ENCODE measurements at places on chromosomes 6 and 20. TPM values are rescaled to one million over a fixed set of nuclear protein-coding genes. Genes with fewer than 3 reads are reported as not detected.
A peak's percentile ranks its signal among the peaks of the same experiment; 100 is the strongest.

DNA sequence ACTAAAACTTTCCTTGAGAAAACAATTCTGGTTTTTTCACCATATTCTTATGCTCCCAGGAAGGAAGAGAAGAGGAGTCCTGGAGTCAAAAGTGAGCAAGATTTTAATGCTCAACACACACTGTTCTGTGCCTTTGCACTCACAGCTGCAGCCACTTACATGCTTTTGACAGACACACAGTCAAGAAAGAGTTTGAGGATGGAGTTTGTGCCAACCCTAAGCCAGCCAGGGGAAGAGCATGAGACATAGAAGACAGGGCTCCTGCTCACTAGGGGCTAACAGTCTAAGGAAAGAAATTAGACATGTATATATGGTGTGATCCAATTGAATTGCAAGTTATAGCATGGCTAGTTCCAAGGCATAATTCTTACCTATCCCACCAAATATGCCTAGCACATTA is 37.1 kb upstream of the IL17A start:
- DNase-seq: no peak

DNA sequence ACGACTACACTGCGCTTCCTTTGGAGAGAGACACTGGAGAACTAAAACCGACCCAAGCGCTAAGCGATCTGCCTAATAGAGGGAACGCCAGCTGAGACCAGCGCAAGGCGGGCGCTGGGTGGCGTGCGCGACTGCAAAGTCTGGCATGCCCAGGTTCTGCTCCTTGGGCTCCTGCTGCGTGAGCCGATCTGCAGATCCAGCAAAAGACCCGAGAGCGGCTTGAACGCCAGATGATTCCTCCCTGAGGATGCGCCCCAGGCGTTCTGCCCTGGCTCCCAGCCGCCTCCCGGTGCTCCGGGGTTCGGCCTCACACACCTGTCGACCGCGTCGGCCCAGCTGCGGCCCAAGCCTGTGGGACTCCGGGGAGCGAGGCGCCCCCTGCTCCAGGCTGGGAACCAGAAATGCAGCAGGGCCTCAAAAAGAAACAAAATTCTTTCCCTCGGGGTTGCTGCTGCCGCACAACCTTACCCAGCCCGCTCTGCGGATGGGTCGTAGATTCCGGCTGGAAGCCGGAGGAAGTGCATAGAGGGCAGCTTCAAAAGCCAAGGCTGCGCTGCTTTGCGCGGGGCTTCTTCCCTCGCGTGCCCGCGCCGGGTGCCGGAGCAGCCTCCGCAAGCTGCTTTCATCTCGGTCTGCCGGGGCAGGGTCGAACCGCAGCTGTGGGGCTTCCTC is 17.9 kb upstream of the PRDM13 start:
- peak; percentile 65 for DNase-seq

BPI gene
- not detected for total RNA-seq

TCP1 gene
- total RNA-seq: 231 TPM

DNA sequence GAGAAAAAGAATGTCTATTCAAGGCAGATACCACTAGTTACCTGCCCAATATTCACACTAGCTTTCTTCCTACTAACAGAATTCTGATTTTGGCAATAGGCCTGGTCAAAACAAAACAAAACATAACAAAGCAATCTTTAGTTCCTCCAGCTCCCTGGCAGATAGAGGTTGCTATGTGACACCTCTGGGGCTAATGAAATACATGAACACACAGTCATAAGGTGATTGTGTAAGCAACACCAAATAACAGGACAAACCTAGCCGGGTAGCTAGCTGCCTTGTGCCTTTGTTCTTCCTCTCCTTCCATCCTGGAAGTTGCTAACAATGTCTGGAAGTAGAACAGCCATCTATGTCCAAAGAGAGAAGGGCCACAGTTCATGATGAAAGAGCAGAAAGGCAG is 6.0 kb upstream of the HMGN3 start:
- no peak for DNase-seq

DNA sequence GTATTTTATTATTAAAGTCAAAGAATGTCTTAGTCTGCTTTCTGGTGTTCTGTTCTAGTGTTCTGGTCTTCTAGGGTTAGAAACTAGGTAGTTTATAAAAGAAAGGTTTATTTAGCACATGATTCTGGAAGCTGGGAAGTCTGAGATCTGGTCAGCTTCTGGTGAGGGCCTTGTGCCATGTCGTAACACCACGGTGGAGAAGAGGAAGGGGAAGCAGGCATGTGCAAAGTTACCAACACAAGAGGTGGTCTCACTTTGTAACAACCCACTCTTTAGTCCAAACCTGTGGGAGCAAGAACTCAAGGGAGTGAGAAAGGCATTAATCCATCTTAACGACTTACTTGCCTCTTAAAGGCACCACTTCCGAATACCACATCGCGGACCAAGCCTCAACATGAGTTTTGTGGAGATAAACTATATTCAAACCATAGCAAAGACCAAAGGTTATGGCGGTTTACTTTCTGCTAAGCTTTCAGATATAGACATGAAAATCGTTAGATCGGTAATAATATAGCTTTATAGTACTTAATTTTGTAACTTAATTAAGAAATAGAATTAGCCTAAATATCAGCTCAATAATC is 99.4 kb downstream of the NCOA3 start:
- no peak for DNase-seq

SRMS gene
- not detected for total RNA-seq

GRCh38 chr6:30793521-30794194 is 49.3 kb upstream of the IER3 start:
- peak; percentile 70 for DNase-seq

DEFB118 gene
- total RNA-seq: not detected

DNA sequence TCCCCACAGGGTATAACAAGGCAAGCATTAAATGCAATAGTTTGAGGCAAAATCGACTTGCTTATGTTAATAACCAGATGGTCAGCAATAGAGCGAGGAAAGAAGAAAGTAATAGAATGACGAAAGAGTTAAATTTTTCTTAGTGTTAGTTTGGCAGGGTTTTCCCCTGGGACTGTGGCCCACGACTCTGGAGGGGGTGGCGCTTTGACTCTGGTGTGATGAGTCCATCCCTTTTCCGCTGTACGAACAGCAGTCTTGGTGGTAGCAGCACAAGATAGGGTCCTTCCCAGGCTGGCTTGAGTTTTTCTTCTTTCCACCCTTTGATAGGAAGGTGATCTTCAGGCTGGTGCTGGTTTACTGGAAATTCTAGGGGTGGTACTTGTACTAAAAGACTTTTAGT is 69.2 kb upstream of the GMDS start:
- peak; percentile 12 for DNase-seq

DNA sequence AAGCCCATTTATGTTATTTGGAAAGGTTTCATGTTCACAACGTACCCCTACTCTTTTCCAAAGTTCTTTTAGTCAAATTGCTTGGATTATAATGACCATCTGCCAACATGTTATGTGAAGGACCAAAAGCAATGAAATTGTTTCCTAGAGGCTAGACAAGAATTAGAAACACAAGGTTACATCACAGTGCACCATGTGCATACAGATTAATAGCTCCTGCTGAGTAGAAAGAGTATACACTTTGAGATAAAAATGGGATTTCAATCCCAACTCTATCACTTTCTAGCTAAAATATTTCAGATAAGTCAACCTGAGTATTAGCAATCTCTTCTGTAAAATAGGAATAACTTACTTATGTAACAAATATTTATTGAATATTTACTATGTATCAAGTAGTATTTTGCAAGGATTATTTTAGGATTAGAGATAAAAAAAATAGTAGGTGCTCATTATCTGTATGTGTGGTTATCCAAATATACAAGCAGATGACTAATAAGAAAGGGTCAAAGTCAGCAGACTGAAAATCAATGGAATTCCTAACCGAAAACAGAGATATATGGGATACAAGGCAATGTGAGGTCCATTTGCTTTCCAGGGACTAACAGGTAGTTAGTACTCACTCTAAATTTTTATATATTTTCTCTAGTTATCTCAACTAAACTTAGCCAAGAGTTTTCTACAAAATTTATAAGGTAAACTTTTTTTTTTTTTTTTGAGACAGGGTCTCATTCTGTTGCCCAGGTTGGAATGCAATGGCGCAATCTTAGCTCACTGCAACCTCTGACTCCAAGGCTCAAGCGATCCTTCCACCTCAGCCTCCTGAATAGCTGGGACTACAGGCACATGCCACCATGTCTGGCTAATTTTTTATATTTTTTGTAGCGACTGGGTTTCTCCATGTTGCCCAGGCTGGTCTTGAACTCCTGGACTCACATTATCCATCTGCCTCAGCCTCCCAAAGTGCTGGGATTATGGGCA is 127.7 kb downstream of the PDSS2 start:
- DNase-seq: peak; percentile 36

- peak; percentile 59 for DNase-seq
These were observed 9.0 kb downstream of the POLH start for GRCh38 chr6:43584892-43585570.

- no peak for DNase-seq
These were observed 537.4 kb upstream of the BTBD3 start for GRCh38 chr20:11380283-11380682.

TTBK1 gene
- total RNA-seq: under 0.01 TPM

TCF15 gene
- not detected for total RNA-seq

DNA sequence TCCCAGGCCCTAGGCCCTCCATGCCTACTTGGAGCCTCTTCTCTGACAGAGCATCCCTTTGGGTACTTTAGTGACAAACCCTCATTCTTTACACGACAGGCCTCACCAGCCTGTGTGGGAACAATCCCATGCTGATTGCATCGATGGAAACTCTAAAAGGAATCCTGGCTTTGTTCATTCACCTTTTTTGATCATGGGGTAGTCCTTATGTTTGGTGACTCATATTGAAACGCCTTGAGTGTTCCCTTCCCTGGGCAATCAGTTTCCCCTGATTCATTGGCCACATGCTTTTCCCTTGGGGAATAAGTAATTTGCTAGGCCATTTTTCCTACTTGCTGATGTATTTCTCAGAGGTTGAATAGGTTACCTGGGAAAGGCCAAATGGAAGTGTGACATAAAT is 14.7 kb upstream of the TNFAIP3 start:
- DNase-seq: peak; percentile 66

BFSP1 gene
- 2.3 TPM for total RNA-seq

CLPSL2 gene
- not detected for total RNA-seq

GRCh38 chr6:36207155-36207554 is 10.6 kb downstream of the BRPF3 start:
- DNase-seq: no peak

LRP11 gene
- total RNA-seq: 54.7 TPM

LHFPL5 gene
- total RNA-seq: not detected

DNA sequence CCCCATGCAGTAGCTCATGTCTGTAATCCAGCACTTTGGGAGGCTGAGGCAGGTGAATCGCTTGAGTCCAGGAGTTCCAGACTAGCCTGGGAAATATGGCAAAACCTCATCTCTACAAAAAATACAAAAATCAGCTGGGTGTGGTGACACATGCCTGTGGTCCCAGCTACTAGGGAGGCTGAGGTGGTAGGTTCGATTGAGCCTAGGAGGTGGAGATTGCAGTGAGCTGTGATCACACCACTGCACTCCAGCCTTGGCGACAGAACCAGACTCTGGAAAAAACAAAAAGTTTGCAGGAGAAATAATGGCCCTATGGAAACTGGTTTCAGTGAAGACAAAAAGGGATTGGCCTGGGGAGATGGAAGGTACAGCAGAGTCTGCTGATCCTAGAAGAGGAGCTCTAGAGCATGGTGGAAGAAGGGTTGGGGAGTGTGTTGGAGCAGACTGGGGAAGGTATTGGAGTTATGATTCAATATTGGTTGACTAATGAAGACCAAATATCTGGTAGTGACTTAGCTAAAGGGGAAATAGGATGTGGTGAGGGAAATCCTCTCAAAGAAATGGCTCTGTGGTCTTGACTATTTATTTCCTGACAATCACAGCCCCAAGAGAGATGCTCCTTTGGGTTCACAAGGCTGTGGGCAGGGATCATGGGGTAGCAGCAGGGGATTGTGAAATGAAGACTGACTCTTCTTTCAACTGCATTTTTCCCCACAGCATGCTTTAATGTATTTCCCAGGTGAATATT is 281.9 kb downstream of the UTRN start:
- peak; percentile 33 for DNase-seq

CLDN20 gene
- total RNA-seq: not detected

GRCh38 chr20:40532103-40532502 is 156.9 kb downstream of the MAFB start:
- DNase-seq: no peak

NEURL2 gene
- total RNA-seq: 8.0 TPM

GRCh38 chr20:34643928-34644327 is 33.0 kb downstream of the PIGU start:
- DNase-seq: peak; percentile 89

DNA sequence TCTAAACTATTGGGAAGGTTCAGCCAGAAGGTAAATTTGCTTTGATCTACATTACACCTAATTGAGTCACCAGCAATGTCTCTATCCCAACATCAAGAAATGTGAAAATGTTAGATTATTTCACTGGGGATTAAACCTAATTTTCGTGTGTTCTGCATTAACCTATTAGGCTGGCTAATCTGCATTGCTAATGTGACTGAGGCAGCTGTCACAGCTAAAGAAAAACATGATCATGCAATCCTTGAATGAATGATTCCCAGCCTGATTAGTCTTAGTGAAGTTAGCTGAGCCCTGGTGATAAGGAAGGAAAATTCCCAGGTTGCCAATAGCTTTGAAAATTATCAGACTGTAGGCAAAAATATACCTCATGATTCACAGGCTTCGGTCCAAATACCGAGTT is 135.3 kb downstream of the LINC00237 start:
- DNase-seq: no peak

CCHCR1 gene
- 19.0 TPM for total RNA-seq

- DNase-seq: peak; percentile 24
These were observed 500.4 kb downstream of the COL12A1 start for GRCh38 chr6:74705451-74705850.

DNA sequence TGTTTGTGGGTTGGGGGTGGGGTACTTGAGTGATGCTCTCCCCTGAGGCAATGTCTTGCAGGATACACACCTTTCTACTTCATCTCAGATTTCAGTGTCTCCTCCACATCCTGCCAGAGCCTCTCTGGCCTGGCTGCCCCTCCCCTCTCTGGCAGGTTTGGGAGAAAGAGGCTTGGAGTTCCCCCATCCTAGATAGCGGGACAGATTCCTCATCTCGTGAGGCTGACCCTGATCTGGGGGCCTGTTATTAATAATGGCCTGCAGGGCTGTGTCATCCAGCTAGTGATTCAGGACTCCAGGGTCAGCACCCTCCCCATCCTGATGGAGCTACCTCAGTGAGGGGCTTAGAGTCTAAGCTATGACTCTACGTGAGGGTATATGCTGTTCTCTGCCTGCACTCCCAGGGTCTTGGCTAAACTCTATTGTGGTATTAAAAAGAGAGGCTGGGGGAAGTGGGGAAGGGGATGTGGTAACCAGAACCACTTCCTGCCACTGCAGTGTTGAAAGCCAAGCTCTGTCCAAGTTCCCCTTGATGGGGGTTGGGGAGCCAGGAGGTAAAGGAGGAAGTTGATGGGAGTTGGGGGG is 3.7 kb upstream of the MMP9 start:
- no peak for DNase-seq

CRISP3 gene
- not detected for total RNA-seq

Data from fibroblast of lung (primary cell).